ENCODE measurements at places on chromosomes 13 and 19. TPM values are rescaled to one million over a fixed set of nuclear protein-coding genes. Genes with fewer than 3 reads are reported as not detected.

DNA sequence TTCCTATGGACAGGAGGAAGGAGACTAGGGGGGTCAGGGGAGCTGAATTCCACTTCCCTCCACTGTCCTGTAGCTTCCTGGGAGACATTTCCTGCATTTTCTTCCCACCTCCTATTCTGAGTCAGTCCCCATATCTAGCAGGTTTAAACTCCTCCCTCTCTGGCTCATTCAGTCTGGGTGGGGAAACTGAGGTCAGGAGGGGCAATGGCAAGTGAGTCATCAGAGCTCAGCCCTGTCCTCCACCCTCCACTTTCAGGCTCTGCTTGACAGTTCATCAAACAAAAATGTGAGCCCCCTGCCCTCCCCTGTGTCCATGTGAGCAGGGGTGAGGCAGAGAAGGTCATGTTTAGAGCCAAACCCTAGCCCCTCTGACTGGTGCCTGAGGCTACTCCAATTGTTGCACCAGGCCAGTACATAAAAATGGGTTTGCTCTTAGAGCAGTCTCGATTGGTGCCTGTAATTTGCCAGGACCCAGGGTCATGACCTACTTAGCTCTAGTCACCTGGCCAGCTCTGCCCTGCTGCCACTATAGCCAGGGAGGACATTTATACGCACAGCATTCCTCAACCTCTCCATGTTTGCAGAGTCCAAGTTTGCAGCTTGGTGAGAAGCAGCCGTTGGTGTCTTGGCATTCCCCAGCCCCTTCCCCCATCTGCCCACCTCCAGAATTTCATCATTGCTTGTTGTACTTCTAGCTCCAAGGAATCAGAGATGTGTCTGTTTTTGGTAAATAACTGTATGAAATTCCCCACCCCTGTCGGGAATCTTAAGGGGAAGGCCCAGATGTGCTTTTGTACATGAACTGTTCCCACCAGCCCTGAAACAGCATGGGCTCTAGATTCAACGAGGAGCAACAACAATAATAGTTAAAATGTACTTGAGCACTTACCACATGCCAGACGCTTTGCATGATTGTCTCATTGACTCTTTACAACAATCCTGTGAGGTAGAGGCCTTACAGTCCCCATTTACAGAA is 20.7 kb downstream of the SAMD4B start:
- DNase-seq = no peak

GRCh38 chr19:47765523-47766358 is 12.8 kb upstream of the SELENOW start:
- DNase-seq = peak; percentile 86

- DNase-seq = no peak
Measured at GRCh38 chr13:108733022-108733560, 103.7 kb downstream of the MYO16 start.

DNA sequence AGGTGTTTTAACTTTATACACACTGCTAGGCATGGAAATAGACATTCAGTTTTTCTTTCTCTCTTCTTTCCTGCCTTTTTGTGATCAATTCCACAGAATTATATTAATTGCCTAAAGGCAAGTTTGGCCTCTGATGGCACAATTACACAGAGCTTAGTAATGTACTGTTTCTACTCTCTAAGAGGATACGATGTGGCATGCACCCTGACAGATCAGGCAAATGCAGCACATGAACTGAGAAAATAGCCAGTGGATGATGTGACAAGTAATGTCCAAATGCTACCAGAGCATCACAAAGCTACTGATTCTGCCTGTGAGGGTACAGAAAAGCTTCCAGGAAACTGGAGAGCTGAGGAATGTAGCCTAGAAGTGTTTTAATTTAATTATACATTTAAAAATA is 233.8 kb upstream of the PRR20A start:
- no peak for DNase-seq

The ZNF599 gene
- total RNA-seq = 9.2 TPM

The EPSTI1 gene
- 10.5 TPM for total RNA-seq

Measured in osteocyte (in vitro differentiated cells).